ENCODE measurements at places on chromosomes 6 and 20. TPM values are rescaled to one million over a fixed set of nuclear protein-coding genes. Genes with fewer than 3 reads are reported as not detected.

Gene SRSF3
- polyA plus RNA-seq = 341 TPM

Gene ARMC2
- 3.5 TPM for polyA plus RNA-seq

DNA sequence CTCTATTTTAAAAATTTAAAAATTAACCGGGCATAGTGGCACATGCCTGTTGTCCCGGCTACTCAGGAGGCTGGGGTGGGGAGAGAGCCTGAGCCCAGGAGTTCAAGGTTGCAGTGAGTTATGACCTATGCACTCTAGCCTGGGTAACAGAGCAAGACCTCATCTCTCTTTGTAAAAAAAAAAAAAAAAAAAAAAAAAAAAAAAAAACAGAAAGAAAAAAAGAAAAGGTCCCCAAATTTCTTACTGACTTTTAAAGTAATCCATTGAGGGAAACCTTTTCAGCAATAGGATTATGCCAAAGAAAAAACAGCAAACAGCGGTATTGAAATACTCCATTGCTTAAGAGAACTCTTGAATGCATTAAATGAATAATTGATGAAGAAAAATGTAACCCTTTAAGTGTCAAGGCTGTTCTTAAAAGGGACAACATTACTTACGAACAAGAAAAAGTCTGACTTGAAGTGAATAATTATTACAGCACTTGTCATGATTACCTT lies 6.0 kb upstream of the DNAAF9 start:
- no peaks in the 10 kb centered on the region for H3K36me3 ChIP-seq
- no peak for DNase-seq
- H3K27me3 ChIP-seq = no peaks in the 10 kb centered on the region
- H3K4me3 ChIP-seq = no peak overlapping the region
- peaks cover 18% of the 10 kb centered on the region for H3K4me1 ChIP-seq

Gene MAP7
- 1.2 TPM for polyA plus RNA-seq

DNA sequence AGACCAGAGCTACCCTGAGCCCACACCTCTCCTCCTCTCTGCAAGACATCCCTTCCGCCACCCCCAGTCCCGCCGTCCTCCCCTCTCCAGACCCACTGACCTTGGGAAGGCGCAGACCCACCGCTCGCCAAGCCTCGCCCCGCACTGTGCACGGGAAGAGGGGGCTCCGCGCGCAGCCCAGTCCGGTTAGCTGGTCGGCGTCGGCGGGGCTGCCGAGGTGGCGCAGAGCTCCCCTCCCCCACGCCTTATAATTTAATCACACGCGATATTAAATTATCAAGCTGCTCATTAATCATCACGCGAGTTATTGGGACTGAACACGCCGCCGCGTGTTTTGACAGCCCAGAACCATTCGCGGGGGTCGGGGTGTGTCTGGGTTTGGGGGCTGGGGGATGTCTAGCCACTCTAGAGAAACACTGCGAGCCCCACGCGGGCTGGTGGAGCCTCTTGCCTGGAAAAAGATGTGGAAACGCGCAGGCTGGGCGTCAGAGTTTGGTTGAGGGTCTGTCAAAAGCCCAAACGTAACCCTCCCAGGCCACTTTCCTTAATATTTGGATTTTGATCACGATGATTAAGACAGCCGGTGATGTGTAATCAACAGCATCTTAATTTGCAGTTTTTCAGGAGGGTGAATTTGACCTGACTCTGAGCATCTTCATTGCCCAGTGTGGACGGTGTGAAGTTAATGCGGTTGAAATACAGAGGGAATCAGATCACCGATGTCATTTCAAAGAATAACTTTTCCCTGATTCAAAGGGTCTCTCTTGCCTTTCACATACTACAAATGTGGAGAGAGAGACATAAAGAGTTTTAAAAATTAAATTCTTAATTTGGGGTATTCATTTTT lies at the start of gene LINC00237:
TSS of gene LINC00237 (minus strand) at position 188 of the 847 bp plus-strand sequence.
- no peak for DNase-seq
- no peaks in the 10 kb centered on the region for H3K36me3 ChIP-seq
- H3K27me3 ChIP-seq = peaks cover 98% of the 10 kb centered on the region
- H3K4me1 ChIP-seq = peaks cover 33% of the 10 kb centered on the region
- no peak within 1 kb of the TSS for H3K4me3 ChIP-seq

Data from CD14-positive monocyte (primary cell).